ENCODE measurements at places on chromosomes 11 and 22. TPM values are rescaled to one million over a fixed set of nuclear protein-coding genes. Genes with fewer than 3 reads are reported as not detected.

GRCh38 chr22:39300186-39300830, 19.1 kb downstream of the RPL3 start:
- no peak for DNase-seq

GRCh38 chr11:108536783-108537182, 38.6 kb upstream of the POGLUT3 start:
- DNase-seq = no peak

GRCh38 chr11:94196363-94196762, 67.7 kb downstream of the PANX1 start:
- no peak for DNase-seq

DNA sequence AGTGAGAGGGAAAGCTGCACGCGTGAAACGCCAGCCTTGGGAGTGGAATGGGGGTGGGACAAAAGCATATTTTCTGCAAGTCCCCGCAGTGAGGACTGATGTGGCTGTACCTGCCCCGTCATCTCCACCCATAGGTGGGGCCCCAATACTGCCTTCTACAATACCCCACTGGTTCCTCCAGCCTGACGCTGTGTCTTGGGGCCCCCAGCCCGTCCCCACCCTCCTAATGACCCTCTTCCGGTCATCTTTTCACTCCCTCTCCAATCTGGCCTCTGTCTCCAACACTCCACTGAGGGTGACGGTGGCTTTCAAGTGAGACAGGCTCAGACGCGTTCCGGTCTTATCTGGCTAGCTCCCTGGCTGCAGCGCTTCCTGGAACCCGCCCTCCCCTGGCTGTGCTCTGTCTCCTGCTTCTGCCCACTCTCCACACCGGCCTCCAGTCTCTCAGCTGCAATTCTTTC, 104.2 kb downstream of the MICAL3 start:
- no peak for DNase-seq

DNA sequence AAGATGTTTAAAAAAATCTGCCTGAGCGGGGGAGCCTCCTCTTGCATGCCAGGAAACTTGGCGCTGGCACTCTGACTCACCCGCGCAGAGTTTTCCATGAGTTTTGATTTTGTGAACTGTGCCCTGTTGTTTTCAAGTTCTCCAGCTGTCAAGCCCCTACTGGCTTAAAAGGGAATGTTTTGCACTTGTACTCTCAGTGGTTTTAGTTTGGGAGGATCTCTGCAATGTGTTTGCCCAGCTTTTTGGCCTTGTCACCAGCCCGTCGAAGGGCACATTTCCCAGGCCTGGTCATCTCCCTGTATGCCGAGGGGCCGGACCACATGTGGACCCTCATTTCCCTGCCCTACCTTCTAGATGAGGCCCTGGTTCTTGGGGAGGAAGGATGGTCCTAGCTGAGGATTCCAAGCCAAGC, 12.2 kb downstream of the MRGPRF start:
- DNase-seq = no peak

- DNase-seq = no peak
Observed at GRCh38 chr11:37184326-37184725, 586.3 kb upstream of the RAG2 start.

DNA sequence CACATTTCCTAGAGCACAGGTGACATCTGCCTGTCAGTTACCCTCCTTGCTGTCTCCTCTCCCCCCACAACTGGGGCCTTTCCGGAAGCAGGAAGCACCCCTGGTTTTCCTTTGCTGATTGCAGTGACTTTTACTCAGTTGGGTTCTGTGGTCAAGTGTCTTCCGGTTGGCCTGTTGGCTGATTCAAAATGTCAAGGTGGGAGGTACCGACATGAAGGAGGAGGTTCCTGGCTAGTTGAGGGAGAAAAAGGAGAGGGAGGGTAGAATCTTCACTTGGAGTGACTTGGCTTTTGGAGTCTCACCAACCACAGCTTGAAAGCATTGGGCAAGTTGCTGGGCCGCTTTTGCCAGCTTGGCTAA, 9.3 kb upstream of the ADAMTS15 start:
- DNase-seq = no peak

The ACRV1 gene
- 0.21 TPM for total RNA-seq

The ALX4 gene
- total RNA-seq = not detected

DNA sequence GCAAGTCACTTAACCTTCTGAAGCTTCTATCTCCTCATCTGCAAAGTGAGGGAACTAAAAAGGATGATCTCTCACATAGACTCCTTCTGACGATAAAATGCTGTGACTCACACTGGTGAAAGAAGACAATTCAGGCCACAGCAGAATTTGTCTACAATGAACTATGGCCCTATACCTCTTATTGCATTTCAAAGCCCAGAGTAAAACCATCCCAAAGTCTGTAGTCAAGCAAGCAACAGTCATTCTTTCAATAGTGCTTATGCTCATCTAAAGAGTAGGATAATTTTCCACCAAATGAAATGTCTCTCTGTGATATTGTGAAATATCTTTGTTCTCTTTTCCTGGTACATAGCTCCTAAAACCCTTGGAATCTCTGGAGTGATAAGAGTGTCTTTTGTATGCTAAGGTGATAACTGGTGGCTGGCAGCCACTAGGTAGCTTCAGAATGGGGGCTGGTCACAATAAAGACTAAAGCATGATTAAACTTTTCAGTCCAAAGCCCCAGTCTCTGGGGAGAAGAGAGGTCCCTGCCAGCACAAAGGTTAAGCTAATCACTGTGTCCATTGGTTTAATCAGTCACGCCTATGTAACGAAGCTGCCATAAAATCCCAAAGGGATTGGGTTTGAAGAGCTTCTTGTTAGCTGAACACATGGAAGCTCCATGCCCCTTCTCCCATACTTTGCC, 30.8 kb downstream of the SYTL2 start:
- DNase-seq = no peak

DNA sequence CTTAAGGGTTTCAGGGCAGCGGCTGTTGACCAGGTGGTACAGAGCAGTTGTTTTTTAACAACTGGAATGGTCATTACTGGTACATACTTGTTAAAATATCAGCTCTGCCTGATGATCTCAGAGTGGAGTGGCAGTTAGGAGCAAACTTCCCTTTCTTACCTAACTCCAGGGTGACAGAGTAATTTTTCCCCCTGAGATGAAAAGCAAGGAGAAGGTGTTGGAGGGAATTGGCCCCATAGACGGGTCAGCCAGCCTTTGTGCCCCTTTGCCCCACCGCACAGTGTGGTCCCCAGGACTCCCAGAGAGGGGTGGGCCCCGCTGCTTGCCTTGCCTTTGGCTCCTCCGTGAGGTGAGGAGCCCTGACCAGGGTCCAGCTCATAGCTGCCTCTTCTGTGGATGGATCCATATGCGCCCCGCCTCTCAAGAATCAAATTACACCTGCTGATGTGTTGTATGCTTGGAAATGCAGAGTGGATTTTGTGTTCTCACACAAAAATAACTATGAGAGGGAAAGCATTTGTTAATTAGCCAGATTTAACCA, 27.0 kb upstream of the SORL1-AS1 start:
- no peak for DNase-seq

DNA sequence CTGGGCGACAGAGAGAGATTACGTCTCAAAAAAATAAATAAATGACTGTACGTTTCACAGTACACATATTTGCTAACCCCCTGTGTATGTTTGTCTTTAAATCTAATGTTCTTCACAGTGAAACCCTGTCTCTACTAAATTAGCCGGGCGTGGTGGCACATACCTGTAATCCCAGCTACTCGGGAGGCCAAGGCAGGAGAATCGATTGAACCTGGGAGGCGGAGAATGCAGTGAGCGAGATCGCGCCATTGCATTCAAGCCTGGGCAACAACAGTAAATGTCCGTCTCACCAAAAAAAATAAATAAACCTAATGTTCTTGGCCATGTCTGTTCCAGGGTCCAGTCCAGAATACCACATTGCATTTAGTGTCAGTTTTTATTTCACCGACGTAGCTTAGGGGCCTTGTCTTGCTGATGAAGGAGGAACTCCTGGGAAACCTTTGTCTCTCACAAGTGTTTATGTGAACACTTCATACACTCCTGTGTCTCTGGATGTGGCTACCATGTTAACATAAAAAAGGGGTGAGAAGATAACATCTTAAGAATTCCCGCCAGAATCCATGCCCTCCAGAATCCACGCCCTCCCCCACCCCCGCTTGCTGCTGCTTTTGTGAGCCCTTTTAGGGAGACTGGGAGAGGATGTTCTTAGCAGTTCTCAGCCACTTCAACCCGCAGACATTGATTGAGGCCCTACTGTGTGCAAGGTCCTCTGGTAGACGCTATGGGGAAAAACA, 5.0 kb upstream of the SERHL2 start:
- no peak for DNase-seq

DNA sequence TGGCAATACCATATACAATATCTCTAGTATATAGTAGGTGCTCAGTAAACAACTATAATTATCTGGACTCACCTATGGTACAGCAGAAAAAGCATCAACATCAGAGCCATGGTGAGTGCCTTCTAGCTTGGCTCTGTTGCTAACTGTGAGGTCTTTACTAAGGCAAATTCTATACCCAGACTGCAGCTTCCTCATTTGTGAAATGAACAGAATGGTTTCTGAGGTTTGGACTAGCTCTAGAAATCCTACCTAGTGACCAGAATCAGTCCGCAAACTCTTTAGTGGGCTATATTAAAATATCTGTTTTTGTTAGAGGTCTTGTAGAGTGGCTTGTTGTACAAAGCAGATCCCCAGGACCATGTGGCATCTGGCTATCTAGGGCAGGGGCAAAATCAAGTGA, 3.7 kb downstream of the MS4A1 start:
- no peak for DNase-seq

GRCh38 chr11:119671051-119671450, 57.9 kb downstream of the NECTIN1 start:
- DNase-seq = no peak

The LAYN gene
- not detected for total RNA-seq

- DNase-seq = no peak
Observed at GRCh38 chr22:33710326-33710725, 209.9 kb downstream of the LARGE1 start.

The PRMT3 gene
- total RNA-seq = 28.3 TPM

- no peak for DNase-seq
Observed at GRCh38 chr11:14357881-14358728, 878 bp downstream of the RRAS2 start.

- DNase-seq = no peak
Observed at GRCh38 chr11:31815711-31816467, 4.8 kb upstream of the PAX6 start.

DNA sequence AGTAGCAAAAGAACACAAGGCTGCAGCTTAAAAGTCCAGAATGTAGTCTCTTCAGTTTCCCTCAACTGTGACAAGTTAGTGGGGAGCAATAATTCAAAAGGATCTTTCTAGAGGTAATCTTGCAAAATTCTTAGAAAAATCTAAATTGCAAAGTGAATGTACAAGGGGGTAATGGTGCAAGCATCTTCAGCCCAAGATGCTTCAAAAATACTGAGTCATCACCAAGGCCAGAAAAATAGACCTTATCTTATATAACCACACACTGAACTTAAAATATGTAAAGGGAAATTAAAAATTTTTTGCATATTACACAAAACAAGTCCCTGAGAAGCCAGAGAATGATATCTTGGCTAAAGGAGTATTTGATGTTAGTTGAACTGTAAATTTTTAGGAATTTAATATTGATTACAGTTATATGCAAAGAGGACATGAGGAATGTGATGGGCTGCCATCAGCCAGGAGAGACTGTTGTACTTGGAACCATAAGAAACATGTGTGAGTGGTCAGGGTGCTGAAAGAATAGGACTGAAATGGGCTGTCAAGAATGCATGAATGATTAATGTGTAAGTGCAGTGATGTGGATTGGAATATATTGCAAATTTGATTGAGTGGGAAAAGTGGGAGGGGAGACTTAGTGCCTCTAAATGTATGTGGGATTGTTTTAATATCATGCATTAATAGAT, 85.7 kb upstream of the LIN7C start:
- DNase-seq = no peak

GRCh38 chr11:4862447-4863236, 13.6 kb upstream of the OR51S1 start:
- DNase-seq = no peak

The PARVB gene
- 159 TPM for total RNA-seq

The POU2F3 gene
- total RNA-seq = 0.21 TPM

GRCh38 chr11:72123117-72123653, 10.7 kb upstream of the ANAPC15 start:
- no peak for DNase-seq

DNA sequence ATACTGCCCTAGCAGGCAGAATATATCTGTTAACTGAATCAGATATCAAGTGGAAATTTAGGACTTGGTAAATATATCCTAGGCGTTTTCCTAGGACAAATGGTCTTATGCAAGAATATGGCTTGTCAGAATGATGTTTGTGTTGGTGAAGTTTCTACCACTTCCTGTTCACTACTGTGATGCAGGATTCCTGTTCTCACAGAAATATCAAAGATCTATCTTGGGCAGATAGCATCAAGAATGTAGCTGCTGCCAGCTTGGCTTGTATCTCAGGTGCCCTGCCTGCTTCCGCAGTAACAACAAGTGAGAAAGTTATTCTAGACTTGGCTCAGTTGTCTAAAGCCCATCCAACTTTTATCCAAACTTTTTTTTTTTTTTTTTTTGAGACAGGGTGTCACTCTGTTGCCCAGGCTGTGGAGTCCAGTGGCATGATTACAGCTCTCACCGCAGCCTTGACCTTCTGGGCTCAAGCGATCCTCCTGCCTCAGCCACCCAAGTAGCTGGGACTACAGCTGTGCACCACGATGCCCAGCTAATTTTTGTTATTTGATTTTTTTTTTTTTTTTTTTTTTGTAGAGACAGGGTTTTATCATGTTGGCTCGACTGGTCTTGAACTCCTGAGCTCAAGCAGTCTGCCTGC, 61.3 kb downstream of the PPME1 start:
- DNase-seq = no peak

DNA sequence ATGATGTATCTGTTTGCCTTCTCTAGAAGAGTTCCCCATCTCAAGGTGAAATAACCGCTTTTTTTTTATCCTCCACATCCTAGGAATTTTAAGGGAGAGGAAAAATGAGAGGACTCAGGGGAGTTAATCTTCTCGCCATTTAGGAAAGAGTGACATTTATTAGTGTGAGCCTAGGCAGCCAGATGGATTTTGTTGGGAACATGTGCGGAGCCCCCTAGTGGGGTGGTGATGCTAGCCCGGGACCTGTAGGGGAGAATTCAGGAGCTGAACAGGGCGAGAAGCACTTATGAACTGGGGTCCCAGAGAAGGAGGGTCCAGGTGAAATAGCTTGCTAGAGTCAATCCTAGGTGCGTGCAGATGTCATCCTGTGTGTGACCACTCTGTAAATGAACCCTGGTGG, 10.7 kb downstream of the IL17RA start:
- no peak for DNase-seq

The CPT1A gene
- 17.8 TPM for total RNA-seq

DNA sequence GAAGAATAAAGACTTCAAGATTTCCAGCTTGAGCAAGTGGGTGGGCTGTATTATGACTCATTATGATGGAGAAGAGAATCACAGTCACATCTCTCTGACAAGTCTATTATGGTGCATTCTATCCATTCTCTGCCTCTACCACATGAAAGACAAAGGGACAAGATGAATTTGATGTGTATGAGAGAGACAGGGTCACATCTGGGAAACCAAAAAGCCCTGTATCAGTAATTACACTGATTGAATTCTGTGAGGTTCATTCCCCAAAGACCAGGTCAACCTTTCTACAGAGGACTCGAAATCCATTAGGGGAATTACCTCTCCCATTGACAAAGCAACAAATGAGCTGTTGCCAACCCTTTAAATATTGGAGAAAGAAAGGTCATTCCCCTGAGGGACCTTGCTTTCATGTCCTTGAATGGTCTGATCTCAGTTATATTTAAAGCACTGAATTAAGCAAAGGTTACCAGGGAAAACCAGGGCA, 109.6 kb downstream of the USP35 start:
- no peak for DNase-seq

GRCh38 chr11:94771390-94771789, 3.2 kb downstream of the AMOTL1 start:
- no peak for DNase-seq

The OR51B6 gene
- not detected for total RNA-seq

- no peak for DNase-seq
Observed at GRCh38 chr22:39985383-39986035, 9.2 kb upstream of the FAM83F start.

Measured in GM12878 (cell line).